CD4-positive, alpha-beta T cell (primary cell): ENCODE measurements at places on chromosomes 2 and 18. TPM values are rescaled to one million over a fixed set of nuclear protein-coding genes. Genes with fewer than 3 reads are reported as not detected.

GRCh38 chr2:204842661-204843485, 297.6 kb downstream of the PARD3B start:
- DNase-seq, result no peak

DNA sequence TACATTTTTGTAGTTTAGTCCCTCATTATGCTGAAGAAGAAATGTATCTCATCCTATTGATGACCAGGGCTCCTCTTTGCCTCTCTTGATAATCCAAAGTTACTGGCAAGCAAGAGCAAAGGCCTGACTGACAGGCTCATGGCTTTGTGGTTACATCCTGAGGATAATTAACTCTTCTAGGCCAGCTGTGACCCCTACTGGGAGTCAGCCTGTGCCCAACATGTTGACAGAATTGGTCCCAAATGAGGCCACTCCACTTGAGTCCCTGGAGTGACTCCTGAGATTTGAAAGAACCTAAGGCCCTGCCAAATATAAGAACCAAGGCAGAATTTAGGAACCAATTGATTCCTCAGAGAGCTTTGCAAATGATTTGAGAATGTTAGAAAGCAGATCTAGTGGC, 973.8 kb upstream of the CELF4 start:
- no peak for DNase-seq

- no peak for DNase-seq
These were observed 215.8 kb downstream of the ALK start for GRCh38 chr2:29705616-29706015.

GRCh38 chr18:47832348-47832747, 98.1 kb downstream of the SMAD2 start:
- no peak for DNase-seq

DNA sequence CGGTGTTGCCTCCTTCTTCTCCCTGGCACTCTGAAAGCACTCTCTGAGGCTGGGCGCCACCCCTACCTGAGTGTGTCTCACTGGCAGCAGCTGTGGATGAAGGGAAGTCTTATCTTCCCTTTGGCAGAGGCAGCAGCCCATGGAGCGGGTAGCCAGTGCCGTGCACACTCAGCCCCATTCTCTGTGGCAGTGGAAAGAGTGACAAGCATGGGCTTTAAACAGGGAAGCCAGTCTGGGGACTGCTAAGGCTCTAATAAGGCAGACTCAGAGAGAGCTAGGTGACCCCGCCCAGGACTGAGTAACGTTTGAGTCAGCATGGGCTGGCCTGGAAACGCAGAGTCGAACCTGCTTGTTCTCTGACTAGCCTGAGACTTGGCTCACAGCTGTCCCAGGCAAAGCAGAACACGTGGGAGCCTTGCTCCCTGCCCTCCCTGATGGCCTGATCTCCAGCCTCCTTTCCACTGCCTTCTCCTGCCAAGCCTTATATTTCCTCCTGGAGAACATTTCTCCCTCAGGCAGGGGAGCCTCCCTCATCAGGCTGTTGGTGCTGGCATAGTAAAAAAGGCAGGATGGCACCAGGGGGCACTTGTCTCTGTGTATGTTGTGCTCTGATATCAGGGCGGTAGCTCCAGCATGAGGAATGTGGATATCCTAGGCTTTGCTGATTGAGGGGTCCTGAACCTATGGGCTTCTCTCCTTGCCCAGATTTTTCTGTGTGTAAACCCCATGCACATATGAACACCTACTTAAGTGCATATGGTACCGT, 93.9 kb upstream of the LGALSL start:
- no peak for DNase-seq

DNA sequence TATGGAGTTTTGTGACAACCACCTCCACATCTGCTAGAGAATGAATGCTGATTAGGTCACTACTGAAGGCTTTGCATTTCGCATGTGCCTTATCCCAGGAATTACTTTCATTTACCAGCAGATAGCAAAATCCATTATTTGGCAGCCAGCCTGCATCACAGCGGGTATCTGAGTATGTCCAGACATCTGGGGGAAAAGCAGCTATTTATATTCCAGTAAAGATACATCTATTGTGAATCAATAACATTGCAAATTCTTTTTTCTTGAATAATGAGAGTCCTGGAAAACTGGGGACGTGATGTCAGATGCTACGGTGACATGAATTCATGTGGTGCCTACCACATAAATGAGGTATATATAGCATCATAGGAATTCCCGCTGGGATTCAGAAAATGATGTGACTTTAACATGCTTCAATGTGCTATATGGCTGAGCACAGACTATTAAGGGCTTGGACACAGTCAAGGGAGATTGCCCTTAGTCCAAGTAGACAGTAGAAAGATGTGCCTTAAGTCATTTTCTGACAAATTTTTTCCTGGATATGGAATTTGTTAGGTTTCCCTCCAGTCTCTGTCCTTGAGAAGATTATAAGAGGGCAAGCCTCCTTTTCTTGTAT, 84.2 kb upstream of the CD302 start:
- DNase-seq, result no peak

- no peak for DNase-seq
These were observed 84.4 kb upstream of the NARS1 start for GRCh38 chr18:57705832-57706595.

DNA sequence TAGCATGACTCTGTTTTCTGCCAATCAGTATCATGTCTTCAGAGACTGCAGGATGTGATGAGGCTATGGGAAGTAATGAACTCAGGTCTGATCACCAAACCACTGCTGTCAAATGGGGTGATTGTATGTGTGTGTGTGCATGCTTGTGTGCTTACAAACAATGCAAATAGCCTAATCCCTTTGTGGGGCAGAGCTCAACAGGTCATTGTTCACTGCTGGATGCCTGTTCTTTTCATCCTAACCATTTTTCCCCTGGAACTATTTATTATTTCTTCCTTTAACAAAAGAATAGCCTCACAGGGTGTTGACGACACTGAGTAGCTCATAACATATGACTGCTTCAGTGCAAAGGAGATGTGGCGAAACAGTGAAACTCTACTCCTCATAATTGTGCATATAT, 55.9 kb downstream of the NXPH2 start:
- no peak for DNase-seq

DNA sequence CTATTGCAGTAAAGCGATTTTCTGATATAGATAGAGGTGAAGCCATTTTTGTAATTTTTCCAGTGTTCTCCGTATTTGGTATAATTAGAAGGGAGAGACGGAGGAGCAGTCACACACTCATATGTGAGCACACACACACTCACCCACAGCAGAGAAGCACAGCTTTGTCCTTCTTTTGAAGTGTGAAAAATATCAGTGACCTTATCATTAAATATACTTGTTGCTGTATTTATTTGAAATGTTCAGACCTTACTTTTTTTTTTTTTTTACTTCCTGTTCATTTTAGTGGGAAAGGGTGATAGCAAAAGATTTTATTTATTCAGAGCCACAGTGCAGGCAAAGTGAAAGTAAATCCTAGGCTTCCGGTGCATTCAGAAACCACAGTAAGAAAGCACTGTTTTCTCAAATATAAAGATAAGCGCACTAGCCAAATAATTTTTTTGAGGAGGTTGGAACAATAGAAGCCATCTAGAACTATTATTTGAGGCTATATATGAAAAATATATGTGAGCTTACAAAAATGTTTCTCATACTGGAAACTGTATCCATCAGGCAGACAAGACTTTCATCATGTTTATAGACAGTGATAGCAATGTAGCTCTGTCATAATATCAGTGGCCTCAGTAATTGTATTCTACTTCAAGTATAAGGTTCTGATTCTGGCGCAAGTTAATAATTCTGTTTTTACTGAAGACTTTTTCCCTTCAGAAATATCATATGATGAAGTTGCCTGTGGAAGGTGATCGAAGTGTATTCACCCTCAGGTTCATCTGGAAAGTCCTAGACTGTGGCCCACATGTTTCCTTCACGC, 37.2 kb downstream of the TSHZ1 start:
- no peak for DNase-seq

GRCh38 chr2:29459445-29460179, 344.4 kb downstream of the CLIP4 start:
- no peak for DNase-seq

- DNase-seq, result no peak
These were observed 635.0 kb upstream of the ID2 start for GRCh38 chr2:8046849-8047248.

- DNase-seq, result no peak
These were observed 213.8 kb upstream of the SLC8A1 start for GRCh38 chr2:40665493-40666232.

GRCh38 chr2:16855183-16855582, 189.5 kb upstream of the CYRIA start:
- no peak for DNase-seq

Gene DTNA
- total RNA-seq, result not detected

Gene ASB18
- not detected for total RNA-seq

Gene EVX2
- total RNA-seq, result not detected

Gene PLGLB1
- 0.71 TPM for total RNA-seq

Gene STK36
- total RNA-seq, result 9.8 TPM

Gene KRCC1
- 3.0 TPM for total RNA-seq

Gene NGEF
- not detected for total RNA-seq

Gene TNFRSF11A
- total RNA-seq, result 1.7 TPM

Gene BUB1
- 1.6 TPM for total RNA-seq

Gene PTPRN
- total RNA-seq, result not detected

Gene CFAP210
- 2.2 TPM for total RNA-seq
